ENCODE measurements at places on chromosomes 5 and 9.

DNA sequence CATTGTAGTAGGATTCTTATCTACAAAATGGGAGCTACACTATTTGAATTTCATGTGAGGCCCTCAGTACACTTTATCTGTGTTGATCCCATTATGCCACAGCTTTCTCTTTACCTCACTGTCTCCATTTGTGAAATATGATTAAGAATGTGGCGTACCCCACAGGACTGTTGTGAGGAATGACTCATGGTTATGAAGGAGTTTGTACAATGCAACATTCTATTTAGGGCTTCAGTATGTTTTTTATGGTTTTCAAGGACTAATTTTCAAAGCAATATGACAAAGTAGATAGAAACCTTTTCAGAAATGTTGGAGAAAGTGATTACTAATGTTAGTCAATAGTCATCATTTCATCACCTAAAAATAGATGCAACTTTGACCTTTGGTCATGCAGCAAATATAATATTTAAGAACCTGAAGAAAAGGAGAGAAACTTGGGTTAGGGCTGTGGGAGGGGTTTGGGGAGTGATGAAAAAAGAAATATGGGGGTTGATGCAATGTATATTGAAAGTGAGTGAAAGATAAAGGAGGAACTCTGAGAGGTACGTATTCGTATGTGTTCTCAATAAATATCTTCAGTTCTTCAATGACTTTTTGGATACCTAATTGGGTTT is 53.7 kb upstream of the PIP5K1B start:
- no peak for DNase-seq

DNA sequence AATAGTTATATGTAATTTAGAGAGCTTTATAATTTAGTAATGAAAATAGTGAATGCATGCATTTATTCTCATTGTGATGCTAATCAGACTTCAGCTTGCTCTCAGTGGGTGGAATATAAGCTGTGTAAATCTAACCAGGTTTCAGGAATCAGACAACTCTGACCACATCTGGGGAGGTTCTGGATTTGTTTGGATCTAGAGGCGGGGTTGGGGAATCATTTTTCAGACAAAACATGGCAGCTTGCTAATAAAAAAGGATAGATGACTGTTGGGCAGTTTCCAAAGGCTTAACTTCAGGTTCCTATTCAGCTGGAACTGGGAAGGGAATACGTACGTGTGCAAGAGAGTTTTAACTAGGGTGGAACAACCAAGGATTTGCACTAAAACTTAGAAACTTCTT is 43.2 kb upstream of the MAMDC2 start:
- no peak for DNase-seq

GRCh38 chr9:137447722-137448601 is 6.8 kb upstream of the ENTPD8 start:
- no peak for DNase-seq

DNA sequence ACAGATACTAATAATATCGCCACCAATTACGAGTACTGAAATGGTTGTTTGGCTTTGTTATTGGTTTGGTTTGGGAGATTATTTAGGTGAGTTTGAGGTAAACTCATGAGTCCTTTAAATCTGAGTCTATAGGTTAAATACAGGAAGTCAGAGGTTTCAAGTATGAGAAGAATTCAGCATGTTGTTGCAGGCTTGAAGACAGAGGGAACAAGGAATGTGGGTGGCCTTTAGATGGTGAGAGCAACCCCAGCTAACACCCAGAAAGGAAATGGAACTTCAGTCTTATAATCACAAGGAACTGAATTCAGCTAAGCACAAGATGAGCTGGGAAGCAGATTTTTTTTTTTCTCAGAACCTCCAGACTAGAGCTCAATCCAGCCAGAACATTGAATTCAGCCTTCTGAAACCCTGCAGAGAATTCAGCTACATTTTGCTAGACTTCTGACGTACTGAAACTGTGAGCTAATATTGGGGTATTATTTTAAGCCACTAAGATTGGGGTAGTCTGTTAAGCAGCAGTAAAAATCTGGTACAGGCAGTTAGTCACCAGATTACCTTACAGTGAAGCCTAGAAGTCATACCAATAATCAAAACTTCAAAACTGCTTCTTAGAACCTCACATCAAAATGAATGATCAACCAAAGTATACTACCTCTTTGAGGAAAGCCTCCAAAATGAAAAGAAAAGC is 216.0 kb upstream of the PUM3 start:
- DNase-seq = peak; percentile 53

- no peak for DNase-seq
Observed at GRCh38 chr5:87151547-87151946, 116.1 kb upstream of the RASA1 start.

All from islet precursor cell (in vitro differentiated cells).